ENCODE measurements at places on chromosomes 1 and 21. TPM values are rescaled to one million over a fixed set of nuclear protein-coding genes. Genes with fewer than 3 reads are reported as not detected.

MROH9 gene
- total RNA-seq, result not detected

SERTAD4 gene
- total RNA-seq, result 2.5 TPM

OR2T11 gene
- not detected for total RNA-seq

FNBP1L gene
- total RNA-seq, result 114 TPM

HSD3B2 gene
- total RNA-seq, result not detected

RBP7 gene
- total RNA-seq, result 0.96 TPM

SLC35E2B gene
- total RNA-seq, result 49.4 TPM

IVL gene
- total RNA-seq, result not detected

ZBTB37 gene
- 13.9 TPM for total RNA-seq

MFAP2 gene
- total RNA-seq, result 160 TPM

RAB7B gene
- total RNA-seq, result 0.22 TPM

ASCL5 gene
- total RNA-seq, result not detected

ZBTB8A gene
- 15.9 TPM for total RNA-seq

GADD45A gene
- total RNA-seq, result 28.6 TPM

INTS3 gene
- 58.8 TPM for total RNA-seq

RIMS3 gene
- total RNA-seq, result 17.2 TPM

ABCG1 gene
- total RNA-seq, result 2.0 TPM

CHD5 gene
- total RNA-seq, result 0.17 TPM

PDC gene
- total RNA-seq, result not detected

HHAT gene
- total RNA-seq, result 15.4 TPM

PERM1 gene
- total RNA-seq, result not detected

TNFRSF4 gene
- not detected for total RNA-seq

KRTAP11-1 gene
- not detected for total RNA-seq

WNT3A gene
- not detected for total RNA-seq

ARHGAP29 gene
- total RNA-seq, result 14.8 TPM

GSTM5 gene
- not detected for total RNA-seq

SYCP1 gene
- total RNA-seq, result not detected

GNG12 gene
- total RNA-seq, result 30.3 TPM

S100A4 gene
- total RNA-seq, result 22.4 TPM

INKA2 gene
- not detected for total RNA-seq

OPRD1 gene
- 0.37 TPM for total RNA-seq

SMIM11 gene
- total RNA-seq, result 4.8 TPM

PIGK gene
- 16.9 TPM for total RNA-seq

A3GALT2 gene
- total RNA-seq, result not detected

PAQR6 gene
- total RNA-seq, result 5.0 TPM

LYPD8 gene
- not detected for total RNA-seq

KCNJ9 gene
- total RNA-seq, result 0.09 TPM

ZNF670 gene
- 22.1 TPM for total RNA-seq

DDI2 gene
- total RNA-seq, result 23.3 TPM

S1PR1 gene
- 8.7 TPM for total RNA-seq

TDRD5 gene
- total RNA-seq, result 0.09 TPM

PLA2G2D gene
- total RNA-seq, result not detected

PALMD gene
- total RNA-seq, result not detected

OR2T2 gene
- total RNA-seq, result not detected

NBPF26 gene
- 25.1 TPM for total RNA-seq

NPHS2 gene
- not detected for total RNA-seq

ARHGAP30 gene
- total RNA-seq, result 0.06 TPM

TMPRSS2 gene
- total RNA-seq, result 0.99 TPM

PGLYRP3 gene
- not detected for total RNA-seq

PTPN14 gene
- 28.3 TPM for total RNA-seq

KIF14 gene
- 60.2 TPM for total RNA-seq

SERINC2 gene
- 30.1 TPM for total RNA-seq

MTARC2 gene
- total RNA-seq, result not detected
